Natural killer cell (primary cell): ENCODE measurements at places on chromosomes 16 and 17. TPM values are rescaled to one million over a fixed set of nuclear protein-coding genes. Genes with fewer than 3 reads are reported as not detected.

The FZD2 gene
- 0.55 TPM for total RNA-seq

DNA sequence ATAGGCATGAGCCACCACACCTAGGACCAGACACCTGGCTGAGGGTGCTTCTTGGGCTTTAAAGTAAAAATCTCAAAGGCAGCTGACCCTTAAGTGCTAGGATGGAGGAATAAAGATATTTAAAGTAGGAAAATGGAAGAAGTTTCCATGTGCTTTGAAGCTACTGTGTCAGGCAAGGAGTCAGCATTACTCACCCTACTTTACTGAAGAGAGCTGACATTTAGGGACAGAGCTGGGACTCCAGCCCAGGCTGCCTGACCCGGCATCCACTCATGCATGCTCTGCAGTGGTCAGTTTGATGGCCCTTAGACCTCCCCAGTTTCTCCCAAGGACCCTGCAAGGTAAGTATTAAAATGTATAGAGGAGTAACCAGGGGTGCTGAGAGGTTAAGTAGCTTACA is 124.7 kb upstream of the PLCG2 start:
- no peak for DNase-seq
- peaks cover 49% of the 10 kb centered on the region for H3K36me3 ChIP-seq
- no peaks in the 10 kb centered on the region for H3K27me3 ChIP-seq

GRCh38 chr16:69526831-69527655 is 38.7 kb upstream of the NFAT5 start:
- H3K36me3 ChIP-seq, result no peaks in the 10 kb centered on the region
- no peak for DNase-seq
- H3K27me3 ChIP-seq, result no peaks in the 10 kb centered on the region
- peaks cover 12% of the 10 kb centered on the region for H3K4me1 ChIP-seq

DNA sequence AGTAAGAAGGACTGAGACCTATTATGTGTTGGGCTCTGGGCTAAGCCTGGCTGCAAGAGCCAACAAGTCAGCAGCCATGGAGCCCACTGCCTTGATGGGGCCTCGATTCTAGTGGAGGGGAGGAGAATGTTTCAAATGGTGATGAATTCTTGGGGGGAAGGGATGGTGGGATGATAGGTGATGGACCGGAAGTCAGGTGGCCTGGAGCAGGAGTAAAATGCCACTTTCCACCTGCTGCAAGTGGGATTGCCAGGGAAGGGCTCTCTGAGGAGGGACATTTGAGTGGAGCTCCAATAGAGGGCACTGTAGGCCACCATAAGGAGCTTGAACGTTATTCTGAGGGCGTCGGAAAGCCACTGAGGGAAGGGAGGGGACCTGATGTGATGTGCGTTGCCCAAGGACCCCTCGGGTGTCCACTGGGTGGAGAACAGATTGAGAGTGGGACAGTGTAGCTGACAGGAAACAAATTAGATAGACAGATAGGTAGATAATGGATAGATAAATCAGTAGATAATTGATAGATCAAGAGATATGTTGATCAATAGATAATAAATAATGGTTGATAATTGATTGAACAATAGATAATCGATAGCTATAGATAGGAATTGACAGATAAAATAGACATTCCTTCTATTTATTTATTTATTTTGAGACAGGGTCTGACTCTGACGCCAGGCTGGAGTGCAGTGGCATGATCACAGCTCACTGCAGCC is 18.2 kb upstream of the NXPH3 start:
- no peaks in the 10 kb centered on the region for H3K36me3 ChIP-seq
- H3K4me1 ChIP-seq, result peaks cover 17% of the 10 kb centered on the region
- no peaks in the 10 kb centered on the region for H3K27me3 ChIP-seq
- no peak overlapping the region for H3K27ac ChIP-seq
- no peak for DNase-seq

- H3K4me3 ChIP-seq, result no peak overlapping the region
- H3K27ac ChIP-seq, result no peak overlapping the region
- no peak for DNase-seq
- H3K27me3 ChIP-seq, result no peaks in the 10 kb centered on the region
- no peaks in the 10 kb centered on the region for H3K36me3 ChIP-seq
Measured at GRCh38 chr16:6929868-6930267, 402.8 kb upstream of the RBFOX1 start.

The KRTAP4-3 gene
- total RNA-seq, result not detected
